ENCODE measurements at places on chromosomes 2 and 18. TPM values are rescaled to one million over a fixed set of nuclear protein-coding genes. Genes with fewer than 3 reads are reported as not detected.
A peak's percentile ranks its signal among the peaks of the same experiment; 100 is the strongest.

DNA sequence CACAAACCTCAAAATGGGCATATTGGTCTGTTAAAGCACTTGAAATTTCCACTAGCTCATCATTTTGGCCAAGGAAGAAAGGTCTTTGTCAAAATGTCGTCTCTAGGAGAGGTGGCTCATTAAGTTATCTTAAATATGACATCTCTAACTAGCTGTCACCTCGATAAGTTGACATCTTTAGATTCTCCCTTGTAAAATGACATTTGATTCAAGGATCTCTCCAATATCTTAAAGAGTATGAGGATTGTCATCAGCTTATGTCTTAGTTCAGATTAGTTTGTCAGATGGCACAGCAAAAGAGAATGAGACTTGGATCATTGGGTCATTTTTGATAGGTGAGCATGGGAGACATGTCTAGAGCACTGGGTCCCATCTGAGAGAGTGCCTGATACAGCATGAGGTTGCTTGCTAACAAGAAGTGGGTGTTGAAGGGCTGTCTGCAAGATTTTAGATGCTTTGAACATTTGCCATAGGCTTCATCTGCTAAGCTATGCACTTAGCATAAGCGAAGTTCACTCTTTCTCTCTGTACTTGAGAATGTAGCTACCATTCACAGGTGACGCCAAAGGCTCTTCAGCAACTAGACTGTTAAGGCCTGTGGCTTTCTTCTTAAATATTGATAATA lies 12.9 kb downstream of the PTPRM start:
- no peak for DNase-seq

- DNase-seq, result no peak
Measured at GRCh38 chr2:176854062-176854461, 358.5 kb upstream of the HNRNPA3 start.

GRCh38 chr2:10141736-10142639 lies 19.4 kb downstream of the RRM2 start:
- DNase-seq, result peak; percentile 42

GRCh38 chr2:48328942-48329723 lies 200.8 kb upstream of the STON1 start:
- DNase-seq, result no peak

DNA sequence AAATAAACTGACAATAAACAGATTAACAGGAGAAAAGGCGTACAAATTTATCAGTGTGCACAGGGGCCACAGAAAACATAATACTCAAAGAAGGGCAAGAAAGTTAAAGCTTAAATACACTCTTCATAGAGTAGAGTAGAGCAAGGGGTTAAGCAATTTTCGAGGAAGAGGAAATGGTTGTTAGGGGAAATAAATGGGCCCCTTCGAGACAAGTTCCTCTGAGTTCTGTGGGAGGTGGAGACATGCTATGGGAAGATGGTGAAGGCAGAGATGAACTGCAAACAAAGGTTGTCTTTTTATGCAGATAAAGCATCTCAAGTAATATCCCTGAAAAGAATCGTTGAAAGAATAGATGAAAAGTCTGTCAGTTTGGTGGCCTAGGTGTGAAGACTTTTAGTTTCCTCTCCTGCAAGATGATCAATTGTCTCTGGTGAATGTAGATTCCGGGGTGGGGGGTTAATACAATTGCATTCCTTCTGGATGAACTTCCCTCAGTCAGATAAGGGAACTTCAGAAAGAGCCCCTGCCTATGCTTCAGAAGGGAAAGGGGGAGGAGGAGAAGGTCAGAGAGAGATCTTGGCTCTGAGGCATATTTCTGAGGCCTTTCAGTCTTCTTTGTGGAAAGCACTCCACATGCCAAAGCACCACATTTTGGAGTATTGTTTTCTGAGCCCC lies 127.0 kb downstream of the METTL4 start:
- DNase-seq, result no peak

DNA sequence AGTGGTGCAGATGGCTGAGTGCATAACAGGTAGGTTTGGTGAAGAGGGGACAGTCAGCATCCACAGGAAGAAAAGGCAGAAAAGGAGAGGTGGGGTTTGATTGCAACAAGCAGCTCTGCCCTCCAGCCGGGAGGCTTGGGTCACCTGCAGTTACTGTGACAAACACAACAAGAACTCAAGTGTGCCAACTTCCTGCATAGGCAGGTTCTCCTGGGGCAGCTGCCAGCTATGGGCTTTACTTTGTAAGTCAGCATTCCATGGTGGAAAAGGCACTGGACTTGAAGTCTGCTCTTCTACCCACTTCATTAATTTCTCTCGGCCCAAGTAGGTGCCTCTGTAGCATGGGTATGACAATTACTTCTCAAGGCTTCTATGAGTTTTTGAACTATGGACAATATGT lies 98.9 kb downstream of the MYT1L start:
- DNase-seq, result no peak

DNA sequence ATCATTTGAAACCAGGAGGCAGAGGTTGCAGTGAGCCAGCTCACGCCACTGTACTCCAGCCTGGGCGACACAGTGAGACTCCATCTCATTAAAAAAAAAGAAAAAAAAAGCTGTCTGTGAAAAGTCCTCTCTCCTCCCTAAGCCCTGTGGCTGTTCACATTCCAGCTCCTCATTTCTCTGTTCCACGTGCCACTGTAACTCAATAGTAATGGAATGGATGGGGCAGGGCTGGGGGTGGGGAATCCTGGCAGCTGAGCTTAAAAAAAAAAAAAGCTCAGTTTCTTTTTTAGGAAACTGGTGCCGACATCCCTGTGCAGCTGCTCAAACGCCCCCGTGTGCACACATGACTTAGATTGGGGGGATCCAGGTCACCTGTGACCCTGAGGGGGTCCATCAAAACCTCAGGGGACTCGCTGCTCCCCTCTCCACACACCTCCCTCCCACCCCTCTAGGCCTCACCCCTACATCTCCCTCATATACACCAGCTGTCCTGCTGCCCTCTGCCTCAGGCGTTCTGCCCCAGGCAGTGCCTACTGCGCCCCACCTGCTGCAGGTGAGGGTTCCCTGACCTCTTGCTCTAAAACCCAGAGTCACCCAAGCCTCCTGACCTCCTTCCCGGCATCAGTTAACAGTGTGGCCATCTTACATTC lies 255.4 kb downstream of the AGAP1 start:
- DNase-seq, result no peak

- DNase-seq, result peak; percentile 37
Measured at GRCh38 chr2:223306371-223306770, 254.4 kb downstream of the KCNE4 start.

DNA sequence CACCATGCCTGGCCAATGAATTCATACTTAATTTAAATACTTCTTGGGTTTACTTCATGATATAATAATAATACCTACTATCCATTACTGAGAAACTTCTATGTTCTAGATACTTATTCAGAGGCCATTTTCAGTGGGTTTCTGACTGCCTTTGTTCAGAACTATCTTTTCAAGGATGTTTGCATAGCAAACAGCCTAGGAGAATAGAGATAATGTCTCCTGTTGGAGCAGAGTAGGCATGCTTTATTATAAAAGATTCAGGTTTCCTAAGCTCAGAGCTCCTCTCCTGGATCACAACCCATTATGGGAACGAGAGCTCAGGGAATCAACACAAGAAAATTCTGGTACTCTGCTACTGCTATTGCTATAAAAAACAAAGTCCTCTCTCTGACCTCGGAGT lies 11.1 kb downstream of the FASTKD1 start:
- no peak for DNase-seq

GRCh38 chr18:54879691-54880090 lies 51.4 kb downstream of the RAB27B start:
- DNase-seq, result no peak

DNA sequence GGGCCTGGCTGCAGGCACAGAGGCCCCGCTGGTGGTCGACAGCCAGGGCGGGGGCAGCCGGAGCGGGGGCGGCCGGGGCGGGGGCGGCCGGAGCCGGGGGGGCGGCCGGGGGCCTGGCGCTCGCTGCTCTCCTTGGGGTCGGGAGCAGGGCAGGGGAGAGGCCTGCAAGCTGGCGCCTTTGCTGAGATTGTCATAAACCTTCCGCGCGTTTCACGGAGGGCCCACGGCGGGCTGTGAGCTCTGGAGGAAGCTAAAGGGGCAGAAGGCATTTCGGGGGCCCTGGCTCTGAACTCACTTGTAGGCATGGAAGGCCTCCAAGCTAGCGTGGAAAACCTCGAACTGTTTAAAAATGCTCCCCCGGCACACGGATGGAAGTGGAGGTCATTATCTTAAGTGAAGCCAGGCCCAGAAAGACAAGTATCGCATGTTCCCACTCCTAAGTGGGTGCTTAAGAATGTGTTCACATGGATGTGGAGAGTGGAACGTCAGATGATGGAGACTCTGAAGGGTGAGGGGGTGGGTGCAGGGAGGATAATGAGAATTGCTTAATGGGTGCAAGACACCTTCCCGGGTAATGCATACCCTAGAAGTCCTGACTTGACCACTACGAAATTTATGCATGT lies 629 bp downstream of the PRELID3A start:
- no peak for DNase-seq

GRCh38 chr2:204226305-204226880 lies 289.8 kb downstream of the ICOS start:
- DNase-seq, result no peak

- no peak for DNase-seq
Measured at GRCh38 chr2:241967467-241968144, 98.1 kb downstream of the RTP5 start.

- no peak for DNase-seq
Measured at GRCh38 chr2:201057715-201058248, 13.7 kb downstream of the HYCC2 start.

- DNase-seq, result no peak
Measured at GRCh38 chr2:195709901-195710806, 53.1 kb downstream of the SLC39A10 start.

GRCh38 chr2:44801289-44801840 lies 140.1 kb upstream of the SIX3 start:
- no peak for DNase-seq

- no peak for DNase-seq
Measured at GRCh38 chr18:1370552-1370951, 465.9 kb downstream of the ADCYAP1 start.

DNA sequence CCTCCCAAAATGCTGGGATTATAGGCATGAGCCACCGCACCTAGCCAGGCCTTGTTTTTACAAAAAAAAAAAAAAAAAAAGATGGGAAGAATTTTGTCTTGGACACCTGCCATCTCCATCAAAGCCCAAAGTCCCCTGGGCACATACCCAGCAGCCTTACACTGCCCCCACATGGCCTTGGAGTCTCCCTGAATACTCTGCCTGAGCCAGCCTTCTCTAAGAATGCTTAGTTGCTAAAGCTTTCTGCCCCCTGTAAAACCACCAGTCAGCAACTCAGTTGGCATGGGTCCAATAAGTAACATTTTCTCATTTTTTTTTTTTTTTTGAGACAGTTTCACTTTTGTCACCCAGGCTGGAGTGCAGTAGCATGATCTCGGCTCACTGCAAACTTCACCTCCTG lies 40.6 kb downstream of the SPC25 start:
- DNase-seq, result peak; percentile 47

GRCh38 chr2:171924170-171924942 lies 2.1 kb downstream of the HAT1 start:
- DNase-seq, result no peak

- DNase-seq, result no peak
Measured at GRCh38 chr2:75570948-75571729, 10.4 kb upstream of the EVA1A start.

- no peak for DNase-seq
Measured at GRCh38 chr18:64185987-64186386, 37.1 kb upstream of the LINC00305 start.

DNA sequence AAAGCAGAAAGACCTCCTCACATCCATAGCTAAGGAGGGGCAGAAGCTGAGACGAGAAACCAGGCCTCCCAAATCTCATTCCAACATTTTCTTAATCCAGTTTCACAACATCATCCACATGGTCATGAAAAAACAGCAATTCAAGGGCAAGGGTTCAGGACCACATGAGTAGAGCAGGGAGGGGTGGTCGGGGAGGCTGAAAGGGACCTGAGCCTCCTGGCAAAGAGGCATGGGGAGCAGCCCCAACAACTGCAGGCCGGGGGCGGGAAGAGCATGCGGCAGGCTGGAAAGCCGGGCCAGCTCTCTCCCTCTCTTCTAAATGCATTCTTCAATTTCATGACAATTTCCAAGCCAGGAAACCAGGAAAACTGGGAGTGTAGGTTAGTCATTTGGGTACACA lies 76.7 kb downstream of the DNMT3A start:
- DNase-seq, result no peak

DNA sequence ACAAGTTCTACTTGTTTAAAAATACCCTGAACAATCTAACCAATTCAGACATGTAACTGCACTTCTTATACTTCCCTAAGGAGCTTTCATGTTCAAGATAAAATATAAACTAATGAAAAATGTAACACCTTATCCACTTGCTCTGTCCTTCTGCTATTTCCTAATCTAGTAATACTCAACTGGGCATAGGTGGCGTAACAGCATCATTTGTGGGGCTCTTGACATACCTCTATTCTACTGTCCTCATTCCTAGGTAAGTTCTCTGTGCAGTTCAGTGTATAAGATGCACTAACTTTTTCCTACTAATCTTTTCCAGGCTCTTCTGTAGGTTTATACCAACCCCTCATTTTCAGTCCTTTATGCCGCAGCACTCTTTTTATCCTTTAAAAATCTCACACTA lies 36.7 kb downstream of the PRKD3 start:
- no peak for DNase-seq

DNA sequence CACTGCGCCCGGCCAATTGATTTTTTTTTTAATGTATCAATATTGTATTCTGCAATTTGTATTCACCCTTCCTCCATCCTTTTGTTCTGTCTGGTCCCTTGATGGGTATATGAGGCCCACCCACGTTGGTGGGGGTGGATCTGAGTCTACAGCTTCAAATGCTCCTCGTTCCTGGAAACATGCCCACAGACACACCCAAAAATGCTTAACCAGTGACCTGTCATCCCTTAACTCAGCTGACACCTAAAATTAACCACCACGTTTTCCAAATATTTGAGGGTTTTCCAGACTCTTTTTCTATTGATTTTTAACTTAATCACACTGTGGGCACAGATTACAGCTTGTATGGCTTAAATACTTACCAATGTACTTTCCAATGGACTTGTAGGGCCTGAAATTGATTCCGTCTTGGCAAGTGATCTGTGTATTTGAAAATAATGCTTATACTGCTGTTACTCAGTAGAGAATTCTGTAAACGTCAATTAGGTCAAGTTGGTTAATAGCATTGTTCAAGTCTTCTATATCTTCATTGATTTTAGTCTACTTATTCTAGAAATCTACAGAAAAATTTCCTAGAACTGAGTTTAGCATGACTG lies 34.4 kb upstream of the CYP27C1 start:
- DNase-seq, result no peak

DNA sequence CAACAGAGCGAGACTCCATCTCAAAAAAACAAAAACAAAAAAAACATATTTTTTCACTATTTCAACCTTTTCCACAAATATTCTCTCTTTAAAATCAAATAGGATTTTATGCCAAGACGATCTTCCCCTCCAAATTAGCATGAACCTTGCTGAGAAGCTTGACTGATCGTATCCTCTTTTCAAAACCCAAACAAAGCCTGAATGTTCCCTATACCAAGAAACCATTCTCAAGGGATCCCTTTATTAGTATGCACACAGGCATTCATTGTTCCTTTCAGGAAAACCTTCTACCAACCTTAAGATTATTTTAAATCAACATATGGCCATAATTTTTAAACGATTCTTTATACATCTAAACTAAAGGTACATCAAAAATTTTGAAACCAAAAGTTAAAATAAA lies 6.3 kb downstream of the SPIRE1 start:
- DNase-seq, result no peak

Gene CRYGD
- total RNA-seq, result not detected

Gene GLS
- total RNA-seq, result 130 TPM

Gene OR6B2
- 0.23 TPM for total RNA-seq

Gene SCG2
- 0.23 TPM for total RNA-seq

Gene CYB5A
- 119 TPM for total RNA-seq

Gene GPR75
- total RNA-seq, result 5.1 TPM

Gene IHH
- total RNA-seq, result not detected

Gene GRHL1
- 1.7 TPM for total RNA-seq

Gene IL36B
- not detected for total RNA-seq

Gene STARD6
- 0.54 TPM for total RNA-seq

Gene SMARCAL1
- 39.1 TPM for total RNA-seq

All from endothelial cell (in vitro differentiated cells).